ENCODE measurements at places on chromosomes 16 and 17.

DNA sequence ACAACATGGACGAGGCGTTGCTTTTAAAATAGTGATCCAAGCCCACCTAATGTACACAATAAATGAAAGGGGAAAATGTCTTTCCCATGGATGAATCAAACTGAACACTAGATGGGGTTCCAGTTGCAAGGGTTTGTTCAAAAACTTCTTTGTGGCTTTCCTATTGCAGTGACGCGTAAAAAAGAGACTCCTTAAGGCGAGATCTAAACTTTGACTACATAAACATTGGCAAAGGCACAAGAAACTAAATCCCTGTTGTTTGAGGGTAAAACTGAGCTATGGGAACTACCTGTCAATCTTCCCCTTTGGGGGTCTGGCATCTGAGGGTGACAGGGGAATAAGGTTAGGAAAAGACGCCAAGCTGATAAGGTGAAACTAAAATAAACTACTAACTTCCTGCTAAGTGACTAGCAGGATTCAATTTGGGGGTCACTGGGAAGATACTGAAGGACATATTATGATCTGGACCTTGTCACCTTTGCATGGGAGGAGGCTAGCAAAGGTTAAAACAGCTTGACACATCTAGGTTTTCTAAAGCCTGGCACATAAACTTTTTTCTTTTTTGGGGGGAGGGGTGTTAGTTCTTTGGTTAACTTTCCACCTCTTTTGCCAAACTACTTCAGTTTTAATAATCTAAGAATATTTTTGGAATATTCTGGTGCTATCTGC, 4.7 kb downstream of the SALL1 start:
- DNase-seq: no peak

DNA sequence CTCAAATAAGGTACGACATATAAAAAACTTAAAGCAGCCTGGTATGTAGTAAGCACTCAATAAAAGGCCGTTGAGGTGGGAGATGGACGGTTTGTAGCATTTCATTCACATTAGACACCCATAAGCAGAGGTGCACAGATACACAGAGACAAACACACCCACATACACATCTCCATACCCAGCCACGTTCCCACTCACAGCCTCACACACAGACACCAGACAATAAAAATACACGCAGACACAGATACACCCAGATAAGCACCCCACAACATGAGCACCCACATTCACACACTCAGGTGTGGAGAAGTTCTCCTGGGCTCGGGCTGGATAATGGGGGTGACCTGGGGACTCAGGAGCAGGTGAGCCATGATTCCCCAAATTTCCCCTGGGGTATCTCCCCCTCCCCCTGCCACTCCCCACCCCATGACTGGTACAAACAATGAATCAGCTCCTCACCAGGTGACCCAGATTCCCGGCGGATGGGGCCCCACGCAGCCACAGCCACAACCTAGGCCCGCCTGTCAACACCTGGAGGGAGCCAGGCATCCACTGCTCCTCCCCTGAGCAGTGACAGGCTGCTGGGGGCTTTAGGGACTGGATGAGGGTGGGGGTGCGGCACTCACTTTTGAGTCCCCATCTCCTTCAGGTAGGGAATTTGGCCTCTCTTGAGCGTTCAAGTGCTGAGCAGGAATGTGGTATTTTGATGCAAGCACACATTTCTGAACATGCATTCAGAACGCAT, 2.7 kb downstream of the DLX3 start:
- no peak for DNase-seq

DNA sequence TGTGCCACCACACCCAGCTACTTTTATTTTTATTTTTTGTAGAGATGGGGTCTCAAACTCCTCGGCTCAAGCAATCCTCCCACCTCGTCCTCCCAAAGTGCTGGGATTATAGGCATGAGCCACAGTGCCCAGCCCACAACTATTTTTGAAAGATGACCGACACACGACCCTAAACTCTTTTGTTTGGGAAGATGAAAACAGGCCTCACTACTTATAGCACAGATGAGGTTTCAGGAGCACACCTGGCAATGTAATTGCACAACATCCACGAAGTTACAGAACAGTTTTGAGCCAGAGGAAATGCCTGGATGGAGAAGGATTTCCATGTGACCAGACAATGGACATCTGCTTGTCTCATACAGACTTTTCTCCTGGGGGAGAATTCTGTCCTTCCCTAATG, 43.4 kb upstream of the PRSS54 start:
- no peak for DNase-seq

- no peak for DNase-seq
Measured at GRCh38 chr17:27466743-27467375, 10.6 kb downstream of the KSR1 start.

GRCh38 chr16:3148256-3149192, 13.7 kb downstream of the ZNF213 start:
- no peak for DNase-seq

DNA sequence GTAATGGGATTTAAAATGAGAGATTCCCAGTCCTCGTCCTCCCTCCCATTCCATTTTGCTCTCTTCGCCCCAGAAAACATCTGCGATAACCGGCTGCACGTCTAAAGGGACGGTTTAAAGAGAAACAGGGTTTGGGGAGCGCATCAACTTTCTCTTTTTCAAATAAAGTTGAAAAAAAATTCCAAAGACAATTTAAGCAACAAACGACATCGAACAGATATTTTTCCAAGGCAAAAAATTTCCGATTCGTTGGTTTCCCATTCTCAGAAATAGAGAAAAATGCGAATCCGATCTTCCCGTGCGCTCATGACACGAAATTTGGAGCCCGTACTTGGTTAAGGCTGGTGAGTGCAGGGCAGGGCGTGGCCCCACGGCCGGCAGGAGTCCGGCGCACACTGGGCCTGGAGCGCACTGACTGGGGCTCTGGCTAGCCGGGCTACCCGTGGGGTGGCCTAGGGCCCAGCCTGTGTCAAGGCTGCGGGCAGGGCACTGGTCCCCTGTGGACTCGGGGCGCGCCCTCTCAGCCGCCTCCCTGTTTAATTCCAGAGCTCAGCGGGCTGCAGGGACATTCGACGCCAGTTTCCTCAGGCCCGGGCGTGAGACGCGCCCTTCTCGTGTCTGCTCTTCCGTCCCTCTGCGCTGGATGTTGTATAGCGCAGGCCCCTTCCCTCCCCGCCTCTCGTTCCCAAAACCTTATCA, 17.9 kb upstream of the ZFHX3 start:
- no peak for DNase-seq

DNA sequence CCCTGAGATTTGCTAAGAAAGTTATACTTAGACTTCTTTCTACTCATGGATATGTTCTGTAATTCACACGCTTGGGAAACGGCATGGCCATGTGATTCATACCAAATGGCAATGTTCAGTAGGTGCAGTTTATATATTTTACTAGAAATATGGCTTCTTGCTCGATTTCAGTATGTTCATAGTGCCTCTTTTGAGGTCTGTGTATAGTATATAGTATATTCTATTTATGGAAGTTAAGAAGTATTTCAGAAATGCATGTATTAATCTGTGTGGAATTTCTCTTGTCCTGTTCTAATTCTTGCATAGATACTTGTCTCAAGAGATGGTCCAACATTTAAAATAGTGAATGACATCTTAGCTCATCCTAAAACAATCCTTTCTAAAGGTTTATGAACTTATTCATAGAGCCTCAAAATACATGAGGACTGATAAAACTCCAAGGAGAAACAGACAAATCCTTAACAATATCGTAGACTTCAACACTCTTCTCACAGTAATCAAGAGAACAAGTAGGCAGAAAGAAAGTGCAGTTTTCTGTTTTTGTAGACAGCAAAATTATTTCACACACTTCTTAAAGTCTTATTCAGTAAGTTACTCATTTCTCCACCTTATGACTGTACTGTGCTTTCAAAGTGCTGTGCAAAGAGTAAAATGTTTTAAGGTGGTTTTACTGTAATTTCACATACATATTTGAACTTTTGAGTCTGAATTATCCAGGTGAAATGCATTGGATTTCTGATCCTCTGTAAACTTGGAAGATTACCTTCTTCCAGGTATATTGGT, 11.1 kb downstream of the BPTF start:
- DNase-seq: no peak

DNA sequence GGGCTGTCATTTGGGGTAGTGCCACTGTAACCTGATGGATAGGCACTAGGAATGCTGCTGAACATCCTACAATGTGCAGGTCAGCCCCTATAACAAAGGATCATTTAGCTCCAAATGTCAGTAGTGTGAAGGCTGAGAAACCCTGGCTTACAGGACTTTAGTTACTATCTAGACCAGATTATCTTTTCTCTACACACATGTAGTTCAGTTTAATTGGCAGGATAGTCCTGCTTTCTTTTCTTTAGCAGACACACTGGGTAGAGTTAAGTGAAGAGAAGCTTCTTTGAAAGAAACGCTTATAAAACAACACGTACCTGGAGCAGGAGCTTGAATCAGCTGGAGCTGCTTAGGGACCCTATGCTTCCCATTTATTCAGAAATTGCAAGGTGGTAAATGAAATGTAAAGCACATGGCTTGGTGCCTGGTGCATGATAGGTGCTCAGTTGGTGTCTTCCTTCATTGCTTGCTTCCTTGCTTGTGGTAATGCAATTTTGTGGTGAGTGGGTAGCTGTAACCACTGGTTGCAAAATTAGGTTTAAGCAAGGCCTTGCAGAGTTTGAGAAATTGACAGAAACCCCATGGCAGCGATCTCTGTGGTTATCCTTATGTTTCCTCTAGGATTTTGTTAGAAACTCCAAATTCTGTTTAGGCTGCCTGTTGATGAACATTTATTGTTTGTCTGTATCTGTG, 9.4 kb downstream of the METTL9 start:
- DNase-seq: no peak

Data from NCI-H2081 treated with DMSO at 0.1 percent for 48 hours (cell line).